ENCODE measurements at places on chromosomes 5 and 9. TPM values are rescaled to one million over a fixed set of nuclear protein-coding genes. Genes with fewer than 3 reads are reported as not detected.

DNA sequence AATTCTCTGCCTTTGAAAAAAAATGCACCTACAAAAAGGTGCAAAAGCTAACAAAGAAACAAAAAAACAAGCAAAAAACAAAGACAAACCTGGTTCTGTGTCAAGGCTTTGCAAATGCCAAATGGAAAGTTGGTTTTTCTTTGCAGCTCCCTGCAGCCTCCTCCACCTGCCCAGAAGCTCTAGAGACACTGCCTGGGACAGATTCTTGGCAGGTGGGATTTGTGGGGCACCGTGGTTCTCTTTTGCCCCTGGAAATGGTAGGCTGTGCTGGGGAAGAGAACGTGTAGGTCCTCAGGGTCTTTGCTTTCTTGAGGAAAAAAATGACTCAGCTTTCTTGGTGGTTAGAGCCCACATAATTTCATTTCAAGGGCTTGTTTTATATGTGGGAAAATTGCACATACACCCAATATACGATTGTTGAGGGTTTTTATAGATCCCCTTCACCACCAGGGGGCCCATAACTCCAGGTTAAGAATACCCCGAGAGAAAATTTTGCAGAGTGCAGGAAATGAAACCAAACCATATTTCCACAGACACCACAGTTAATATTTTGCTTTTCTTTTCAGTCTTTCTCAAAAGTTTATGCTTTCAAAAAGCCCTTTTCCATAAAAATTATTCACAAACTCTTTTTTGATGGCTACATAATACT lies 58.7 kb downstream of the NXNL2 start:
- H3K27me3 ChIP-seq, result no peaks in the 10 kb centered on the region
- H3K4me1 ChIP-seq, result no peaks in the 10 kb centered on the region
- peak; percentile 85 for DNase-seq
- H3K36me3 ChIP-seq, result no peaks in the 10 kb centered on the region

GRCh38 chr5:76942581-76942980 lies 10.3 kb upstream of the CRHBP start:
- peak; percentile 85 for DNase-seq
- no peaks in the 10 kb centered on the region for H3K27me3 ChIP-seq
- no peak overlapping the region for H3K27ac ChIP-seq

Gene SHROOM1
- 3.8 TPM for polyA plus RNA-seq

DNA sequence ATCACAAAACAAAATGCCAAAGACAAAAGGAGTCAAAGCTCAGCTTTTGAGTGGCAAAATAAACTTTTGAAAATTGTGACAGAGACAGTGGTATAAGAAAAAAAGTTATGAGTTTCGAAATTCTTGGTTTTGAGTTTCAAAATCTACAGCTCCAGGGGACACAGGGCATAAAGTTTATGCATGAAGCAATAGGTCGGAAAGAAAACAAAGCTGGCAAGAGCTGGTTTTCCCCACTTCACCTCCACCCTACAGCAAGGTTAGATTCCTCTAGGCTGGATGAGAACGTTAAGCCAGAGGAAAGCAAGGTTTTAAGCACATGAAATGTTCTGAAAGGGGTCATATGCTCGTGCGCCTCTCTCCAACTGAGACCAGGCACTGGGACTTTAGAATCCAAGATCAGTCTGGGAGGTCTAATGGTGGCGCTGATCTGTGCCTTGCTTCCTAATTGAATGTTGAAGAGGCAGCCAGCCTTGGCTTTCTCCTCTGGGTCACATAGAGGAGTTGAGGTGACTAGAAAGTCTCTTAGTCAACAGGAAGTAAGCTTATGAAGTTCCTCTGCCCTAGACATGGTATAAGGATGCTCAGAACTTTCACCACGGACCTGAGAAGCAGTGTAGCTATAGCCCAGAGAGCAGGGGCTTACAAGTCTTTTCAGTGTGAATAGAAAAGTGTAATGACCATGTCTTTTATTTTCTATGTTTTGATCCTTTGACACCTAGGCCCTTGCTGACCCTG lies 167.7 kb upstream of the DMAC1 start:
- no peak for DNase-seq
- no peaks in the 10 kb centered on the region for H3K27me3 ChIP-seq
- H3K4me1 ChIP-seq, result no peaks in the 10 kb centered on the region
- no peak overlapping the region for H3K4me3 ChIP-seq
- no peaks in the 10 kb centered on the region for H3K36me3 ChIP-seq

Gene NMUR2
- not detected for polyA plus RNA-seq

- DNase-seq, result no peak
- H3K27ac ChIP-seq, result no peak overlapping the region
- no peaks in the 10 kb centered on the region for H3K36me3 ChIP-seq
- H3K4me1 ChIP-seq, result peaks cover 10% of the 10 kb centered on the region
- H3K27me3 ChIP-seq, result no peaks in the 10 kb centered on the region
Observed at GRCh38 chr9:130177898-130178805, 5.9 kb downstream of the NCS1 start.

GRCh38 chr5:91162534-91163381 lies 220.4 kb downstream of the ARRDC3 start:
- DNase-seq, result peak; percentile 94
- peaks cover 40% of the 10 kb centered on the region for H3K4me1 ChIP-seq
- peak overlapping the region; percentile 77 for H3K27ac ChIP-seq

Gene PROP1
- polyA plus RNA-seq, result not detected

GRCh38 chr5:158116965-158117364 lies 258.0 kb upstream of the CLINT1 start:
- H3K36me3 ChIP-seq, result no peaks in the 10 kb centered on the region
- 0 out of 2 replicates have a peak overlapping the region, but pooled peaks have one; percentile 17 for H3K4me3 ChIP-seq
- H3K27me3 ChIP-seq, result no peaks in the 10 kb centered on the region
- H3K4me1 ChIP-seq, result peaks cover 40% of the 10 kb centered on the region

GRCh38 chr9:135239100-135239768 lies 151.8 kb downstream of the OLFM1 start:
- H3K36me3 ChIP-seq, result no peaks in the 10 kb centered on the region
- H3K27me3 ChIP-seq, result peaks cover 6% of the 10 kb centered on the region
- no peak for DNase-seq

- H3K27me3 ChIP-seq, result no peaks in the 10 kb centered on the region
- DNase-seq, result peak; percentile 75
- H3K36me3 ChIP-seq, result no peaks in the 10 kb centered on the region
- no peak overlapping the region for H3K4me3 ChIP-seq
Observed at GRCh38 chr9:76373173-76373783, 20.9 kb downstream of the RFK start.

DNA sequence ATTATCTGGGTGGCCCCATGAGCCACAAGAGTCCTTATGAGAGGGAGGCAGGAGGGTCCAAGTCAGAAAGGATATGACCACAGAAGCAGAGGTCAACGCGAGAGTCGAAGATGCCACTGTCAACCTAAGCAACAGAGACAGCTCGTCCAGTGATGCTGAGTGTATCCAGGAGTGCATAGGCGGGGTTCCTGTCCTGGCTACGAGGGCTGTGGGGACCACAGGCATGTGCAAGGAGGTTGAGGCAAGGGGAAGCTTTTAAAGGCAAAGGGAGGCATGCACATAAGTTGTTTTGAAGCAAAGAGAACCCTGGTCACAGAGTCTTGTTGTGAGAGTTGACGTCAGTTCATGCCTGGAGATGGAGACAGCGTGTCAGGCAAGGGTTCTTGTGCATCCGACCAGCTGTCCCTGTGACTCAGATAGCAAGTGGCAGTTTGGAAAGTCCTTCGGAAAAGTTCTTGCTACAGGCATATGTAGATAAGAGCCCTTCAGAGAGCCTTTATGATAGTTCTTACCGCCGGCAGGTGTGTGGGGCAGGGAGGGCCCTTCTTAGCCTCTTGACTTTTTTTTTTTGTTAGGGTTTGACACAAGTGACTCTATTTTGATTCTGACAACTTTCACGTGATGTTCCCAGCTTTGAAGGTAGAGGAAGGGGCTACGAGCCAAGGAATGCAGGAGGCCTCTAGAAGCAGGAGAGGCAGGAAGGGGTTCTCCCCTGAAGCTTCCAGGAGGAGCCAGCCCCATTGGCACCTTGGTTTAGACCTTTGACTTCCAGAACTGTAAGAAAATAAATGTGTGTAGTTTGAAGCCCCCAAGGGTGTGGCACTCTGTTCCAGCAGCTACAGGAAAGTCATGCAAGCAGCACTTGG lies 66.0 kb upstream of the FCN1 start:
- no peaks in the 10 kb centered on the region for H3K4me1 ChIP-seq
- no peak overlapping the region for H3K27ac ChIP-seq
- H3K27me3 ChIP-seq, result 0 out of 2 replicates have a peak, but pooled peaks cover 6% of the 10 kb centered on the region
- no peak overlapping the region for H3K4me3 ChIP-seq
- H3K36me3 ChIP-seq, result no peaks in the 10 kb centered on the region

DNA sequence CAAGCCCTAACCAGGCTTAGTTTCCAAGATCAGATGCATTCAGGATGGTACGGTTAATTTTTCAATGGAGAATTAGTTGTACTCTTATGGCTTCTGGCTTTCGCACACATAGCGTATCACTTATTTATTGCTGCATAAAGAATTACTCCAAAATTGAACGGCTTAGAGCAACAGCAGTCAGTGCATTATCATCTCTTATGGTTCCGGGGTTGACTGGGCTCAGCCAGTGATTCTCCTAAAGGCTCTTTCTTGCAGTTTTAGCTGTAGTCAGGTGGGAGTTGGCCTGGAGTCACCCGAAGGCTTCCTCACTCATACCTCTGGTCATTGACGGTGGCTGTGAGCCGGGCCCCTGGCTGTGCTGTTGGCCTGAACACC lies 595 bp upstream of the GRHPR start:
- DNase-seq, result peak; percentile 27
- H3K4me1 ChIP-seq, result peaks cover 15% of the 10 kb centered on the region
- H3K36me3 ChIP-seq, result peaks cover under 1% of the 10 kb centered on the region
- H3K27me3 ChIP-seq, result no peaks in the 10 kb centered on the region
- peak overlapping the region; percentile 89 for H3K4me3 ChIP-seq
- peak overlapping the region; percentile 65 for H3K27ac ChIP-seq

DNA sequence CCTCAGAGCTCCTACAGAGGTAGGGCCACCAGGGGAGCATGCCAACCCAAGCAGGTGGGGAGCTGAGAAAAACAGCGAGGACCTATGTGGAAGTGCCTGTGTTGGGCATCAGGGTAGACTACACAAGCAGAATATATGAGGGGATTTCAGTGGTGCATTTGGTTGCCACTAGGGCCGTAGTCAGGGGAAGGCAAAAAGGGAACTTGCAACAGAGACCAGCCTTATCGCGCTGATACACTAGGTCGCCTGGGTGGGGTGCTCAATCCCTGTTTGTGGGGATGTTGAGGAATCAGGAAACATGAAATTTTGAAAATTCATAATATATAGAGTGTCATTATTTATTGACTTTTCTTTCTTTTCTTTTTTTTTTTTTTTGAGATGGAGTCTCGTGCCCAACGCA lies 370.9 kb upstream of the PRR16 start:
- H3K27me3 ChIP-seq, result no peaks in the 10 kb centered on the region
- H3K36me3 ChIP-seq, result no peaks in the 10 kb centered on the region

GRCh38 chr5:120297616-120298015 lies 166.5 kb upstream of the PRR16 start:
- H3K27me3 ChIP-seq, result no peaks in the 10 kb centered on the region
- peak overlapping the region; percentile 64 for H3K4me3 ChIP-seq
- DNase-seq, result peak; percentile 69
- H3K4me1 ChIP-seq, result peaks cover 52% of the 10 kb centered on the region
- H3K36me3 ChIP-seq, result no peaks in the 10 kb centered on the region

DNA sequence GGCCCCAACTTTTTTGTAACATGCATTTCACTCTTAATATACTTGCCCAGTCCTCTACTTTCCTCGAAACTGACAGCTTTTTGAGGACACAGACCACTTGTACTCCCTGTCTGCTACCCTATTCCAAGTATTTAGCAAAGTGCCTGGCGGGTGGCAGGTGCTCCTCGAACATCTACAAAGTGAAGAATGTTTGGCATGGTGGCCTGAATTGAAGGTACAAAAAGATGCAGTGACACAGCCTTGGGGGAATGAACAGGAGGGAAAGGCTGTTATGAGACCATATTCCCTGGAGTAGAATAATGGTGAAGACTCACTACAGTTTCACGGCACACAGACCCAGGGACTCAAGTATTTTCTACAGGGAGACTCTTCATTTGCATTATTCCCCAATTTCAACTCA lies 590.9 kb downstream of the PRELID2 start:
- no peaks in the 10 kb centered on the region for H3K27me3 ChIP-seq
- H3K36me3 ChIP-seq, result no peaks in the 10 kb centered on the region
- no peak overlapping the region for H3K27ac ChIP-seq
- H3K4me3 ChIP-seq, result no peak overlapping the region

DNA sequence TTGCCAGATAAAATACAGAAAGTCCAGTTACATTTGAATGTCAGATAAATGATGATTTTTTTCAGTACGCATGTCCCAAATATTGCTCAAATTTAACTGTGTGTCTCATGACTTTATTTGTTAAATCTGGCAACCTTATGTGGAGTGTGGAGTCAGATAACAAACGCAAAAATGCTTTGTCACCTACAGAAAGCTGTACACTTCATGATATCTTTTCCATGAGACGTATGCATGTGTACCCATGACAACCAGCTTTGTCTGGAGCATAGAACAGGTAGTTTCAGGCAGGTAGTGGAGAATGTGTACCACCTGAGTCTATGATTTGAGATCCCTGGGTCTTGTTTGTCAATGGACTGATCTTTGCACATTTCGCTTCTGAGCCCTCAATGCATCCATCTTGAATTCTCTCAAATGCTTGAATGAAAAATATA lies 105.5 kb upstream of the CPEB4 start:
- peak overlapping the region; percentile 97 for H3K27ac ChIP-seq
- H3K36me3 ChIP-seq, result no peaks in the 10 kb centered on the region
- peaks cover 20% of the 10 kb centered on the region for H3K4me1 ChIP-seq
- DNase-seq, result peak; percentile 34

- peak overlapping the region; percentile 88 for H3K4me3 ChIP-seq
- no peaks in the 10 kb centered on the region for H3K27me3 ChIP-seq
- H3K4me1 ChIP-seq, result peaks cover 13% of the 10 kb centered on the region
- no peak for DNase-seq
- no peaks in the 10 kb centered on the region for H3K36me3 ChIP-seq
Observed at GRCh38 chr5:43312699-43313034, 545 bp downstream of the HMGCS1 start.

- no peaks in the 10 kb centered on the region for H3K4me1 ChIP-seq
- no peak overlapping the region for H3K4me3 ChIP-seq
- H3K27ac ChIP-seq, result no peak overlapping the region
- H3K36me3 ChIP-seq, result no peaks in the 10 kb centered on the region
- DNase-seq, result peak; percentile 24
Observed at GRCh38 chr5:34849253-34849652, 10.3 kb downstream of the TTC23L start.

Measured in GM23248 (cell line).